Type B pancreatic cell (in vitro differentiated cells): ENCODE measurements at places on chromosomes 11 and 22. TPM values are rescaled to one million over a fixed set of nuclear protein-coding genes. Genes with fewer than 3 reads are reported as not detected.

DNA sequence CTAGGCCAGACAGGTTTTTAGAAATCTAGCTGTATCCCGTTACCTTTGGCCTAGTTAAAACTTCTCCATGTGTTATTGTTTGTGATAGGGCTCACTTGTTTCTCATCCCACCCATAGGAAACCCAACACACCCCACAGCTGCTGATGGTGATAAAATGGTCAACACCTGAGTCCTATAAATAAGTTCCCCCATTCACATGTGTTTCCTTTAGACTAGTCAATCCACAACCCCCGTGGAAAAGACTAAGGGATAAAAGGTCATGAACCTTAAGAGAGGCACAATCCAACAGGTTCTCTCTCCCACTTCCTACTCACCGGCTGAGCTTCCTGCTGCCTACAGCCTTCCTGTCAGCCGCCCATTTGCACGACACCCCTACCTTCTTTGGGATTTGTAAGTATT lies 768.4 kb downstream of the JRKL start:
- DNase-seq: no peak

DNA sequence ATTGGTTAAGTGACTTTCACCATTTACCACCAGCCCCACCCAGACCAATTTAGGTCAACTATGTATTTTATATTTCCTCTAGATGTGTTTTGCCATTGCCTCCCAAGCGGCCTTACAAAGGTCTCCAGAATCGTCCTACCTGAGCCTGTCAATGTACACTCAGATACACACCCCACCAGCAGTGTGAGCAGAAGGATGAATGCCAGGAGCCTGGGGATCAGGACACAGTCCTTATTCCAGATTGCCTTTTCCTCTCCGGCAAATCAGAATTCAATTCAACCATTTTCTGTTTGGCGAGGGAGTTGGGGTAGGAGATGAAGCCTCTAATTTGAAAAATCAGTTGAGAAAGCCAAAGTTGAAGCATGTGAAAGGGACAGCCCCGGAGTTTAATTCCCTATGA lies 35.4 kb upstream of the CRTAM start:
- no peak for DNase-seq

GRCh38 chr11:119427279-119427678 lies 4.3 kb upstream of the THY1 start:
- no peak for DNase-seq

MS4A4A gene
- total RNA-seq: not detected in 2 replicates

OR52N4 gene
- total RNA-seq: not detected in 2 replicates

GRCh38 chr11:134543241-134543640 lies 131.2 kb upstream of the B3GAT1 start:
- no peak for DNase-seq

DNA sequence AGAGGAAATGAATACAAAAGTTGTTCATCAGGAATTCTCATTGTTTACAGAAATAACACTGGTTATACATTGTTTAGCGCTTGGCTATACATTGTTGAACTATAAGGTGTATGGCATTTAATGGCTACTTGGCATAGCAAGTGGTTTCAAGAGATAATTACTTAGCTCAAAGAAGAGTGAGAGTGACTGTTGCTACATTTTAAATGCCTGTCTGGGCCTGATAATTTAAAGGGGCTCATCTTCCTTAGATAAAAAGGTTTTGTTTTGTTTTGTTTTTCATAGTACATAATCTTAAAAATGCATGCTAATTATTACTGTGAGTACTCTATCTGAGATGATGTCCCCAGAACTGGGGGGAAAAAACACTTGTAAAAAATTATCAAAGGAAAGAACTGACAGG lies 1.5 kb upstream of the SMPD1 start:
- DNase-seq: no peak

DEUP1 gene
- 0.24 and 0.40 TPM in 2 replicates for total RNA-seq

- DNase-seq: no peak
These were observed 85.0 kb downstream of the CHST1 start for GRCh38 chr11:45580399-45580798.

DNA sequence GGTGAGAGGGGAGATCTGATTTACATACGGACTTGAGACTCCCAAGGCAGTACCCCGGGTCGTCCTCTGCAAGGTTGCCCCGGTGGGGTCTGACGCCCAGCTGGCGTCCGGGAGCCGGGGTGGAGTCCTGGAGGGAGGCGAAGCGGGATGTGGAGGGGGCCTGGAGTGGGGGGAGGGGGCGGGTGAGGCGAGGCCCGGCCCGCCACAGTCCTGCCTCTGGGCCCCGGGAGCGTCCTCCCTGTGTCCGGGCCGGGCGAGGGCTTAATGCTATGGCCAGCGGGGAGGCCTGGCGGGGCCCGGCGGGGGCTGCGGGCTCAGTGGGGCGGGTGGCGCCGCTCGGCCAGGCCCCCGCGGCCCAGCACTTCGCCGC lies 2.4 kb upstream of the MYBPC3 start:
- DNase-seq: no peak

GRCh38 chr22:20957102-20957682 lies 9.9 kb upstream of the AIFM3 start:
- no peak for DNase-seq

DNA sequence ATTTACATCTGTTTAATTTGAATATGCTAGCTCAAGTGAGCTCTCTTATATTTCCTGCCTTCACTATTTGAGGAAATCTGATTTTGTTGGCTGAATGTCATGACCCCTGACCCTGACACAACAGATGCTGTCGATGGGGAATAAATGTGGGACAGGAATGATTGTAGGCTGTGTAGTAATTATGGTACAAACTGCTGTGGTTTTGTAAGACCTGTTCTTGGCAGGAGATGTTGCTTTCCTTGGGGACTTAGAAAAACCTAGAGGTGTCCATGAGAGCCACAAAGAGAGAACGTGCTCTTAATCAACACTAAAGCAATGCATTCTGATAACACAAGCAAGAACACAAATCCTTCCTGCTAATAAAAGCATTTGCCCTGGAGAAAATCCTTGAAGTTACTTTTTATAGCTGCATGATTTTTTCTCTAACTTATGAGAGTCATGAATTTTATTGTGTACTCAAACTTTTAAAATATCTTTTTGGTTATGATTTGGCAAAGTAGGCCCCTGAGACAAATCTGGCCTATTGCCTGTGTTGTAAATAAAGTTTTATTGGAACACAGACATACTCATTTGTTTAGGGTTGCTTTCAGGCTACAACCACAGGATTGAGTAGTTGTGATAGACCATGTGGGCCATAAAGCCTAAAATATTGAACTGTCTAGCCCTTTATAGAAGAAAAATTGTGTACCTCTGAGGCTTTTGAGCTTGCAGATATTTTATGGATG lies 90.2 kb downstream of the DDX10 start:
- DNase-seq: no peak

DNA sequence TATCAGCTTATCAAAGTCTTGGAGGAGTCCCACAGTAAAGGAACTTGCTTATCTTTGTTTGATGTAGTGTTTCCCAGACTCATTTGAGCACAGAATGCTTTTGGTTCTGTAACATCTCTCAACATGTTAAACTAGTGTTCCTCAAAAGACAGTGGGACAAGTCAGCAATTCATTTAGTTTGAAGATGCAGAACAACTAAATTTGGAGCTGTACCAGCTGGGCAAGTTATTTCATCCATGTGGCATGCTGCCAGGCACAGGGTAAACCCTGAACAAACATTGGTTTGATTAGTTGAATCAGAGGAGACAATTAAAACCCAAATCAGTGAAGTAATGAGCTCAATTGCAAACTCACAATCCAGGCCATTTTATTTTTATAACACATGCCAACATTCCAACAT lies 141.2 kb downstream of the CSNK2A3 start:
- no peak for DNase-seq

- no peak for DNase-seq
These were observed 98.1 kb upstream of the APOA1 start for GRCh38 chr11:116935514-116935913.

POU2AF3 gene
- total RNA-seq: 2.6 and 2.9 TPM in 2 replicates

OR8A1 gene
- 0.10 TPM in 1 of 2 replicates, not detected in the other for total RNA-seq

DNA sequence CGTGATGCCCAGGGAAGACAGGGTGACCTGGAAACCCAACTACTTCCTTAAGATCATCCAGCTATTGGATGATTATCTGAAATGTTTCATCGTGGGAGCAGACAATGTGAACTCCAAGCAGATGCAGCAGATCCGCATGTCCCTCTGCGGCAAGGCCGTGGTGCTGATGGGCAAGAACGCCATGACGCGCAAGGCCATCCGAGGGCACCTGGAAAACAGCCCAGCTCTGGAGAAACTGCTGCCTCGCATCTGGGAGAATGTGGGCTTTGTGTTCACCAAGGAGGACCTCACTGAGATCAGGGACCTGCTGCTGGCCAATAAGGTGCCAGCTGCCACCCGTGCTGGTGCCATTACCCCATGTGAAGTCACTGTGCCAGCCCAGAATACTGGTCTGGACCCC lies 43.5 kb upstream of the DAGLA start:
- no peak for DNase-seq

OR6T1 gene
- total RNA-seq: not detected in 2 replicates

DNA sequence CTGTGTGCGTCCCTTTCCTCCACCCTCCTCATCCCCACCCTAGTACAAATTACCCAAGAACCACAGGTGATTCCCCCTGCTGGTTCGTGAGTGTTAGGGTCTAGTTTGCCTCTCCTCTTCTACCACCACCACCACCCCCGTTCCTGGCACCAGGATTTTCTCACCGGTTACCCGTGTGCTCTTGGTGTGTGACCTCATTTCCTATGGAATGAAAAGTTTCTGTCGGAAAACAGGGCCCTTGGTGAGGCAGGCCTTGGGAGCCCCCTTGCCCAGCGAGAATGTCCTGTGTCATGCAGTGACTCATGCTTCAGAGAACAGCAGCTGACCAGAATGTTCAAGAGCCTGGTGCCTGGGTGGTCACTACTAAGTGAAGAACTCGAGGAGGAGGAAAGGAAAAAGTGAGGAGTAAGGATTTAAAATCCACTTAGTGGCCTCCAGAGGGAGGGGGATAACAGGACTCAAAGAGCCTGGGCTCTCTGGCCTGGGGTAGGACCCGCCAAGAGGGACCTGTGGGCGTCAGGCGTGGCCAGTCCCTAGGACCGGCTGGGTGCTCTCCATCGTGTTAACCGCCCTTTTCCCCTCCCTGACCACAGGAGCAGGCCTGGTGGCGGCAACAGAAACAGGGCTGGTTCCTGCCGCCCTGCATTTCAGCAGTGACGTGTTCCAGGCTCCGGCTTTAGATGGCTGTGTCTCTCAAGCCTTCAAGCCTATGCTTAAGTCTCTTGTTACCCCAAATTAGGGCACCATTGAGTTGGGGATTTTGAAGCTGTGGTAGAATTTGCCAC lies 30.2 kb downstream of the C22orf31 start:
- DNase-seq: no peak

DNA sequence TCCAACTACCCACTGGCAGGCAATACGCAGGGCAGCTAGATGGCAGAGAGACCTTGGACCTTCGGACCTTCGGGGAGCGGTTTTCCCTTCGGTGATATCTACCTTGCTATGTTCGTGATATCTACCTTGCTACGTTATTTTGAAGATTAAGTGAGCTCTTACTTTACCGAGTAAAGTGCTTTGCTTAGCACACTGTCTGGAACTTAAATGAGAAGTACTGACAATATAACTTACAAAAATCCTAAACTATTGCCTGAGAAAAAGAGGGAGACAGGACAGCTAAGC lies 1.0 kb upstream of the PRDM10 start:
- no peak for DNase-seq

GRCh38 chr11:71198141-71198822 lies 54.1 kb downstream of the SHANK2 start:
- no peak for DNase-seq

RFPL3 gene
- 0.24 TPM in 1 of 2 replicates, not detected in the other for total RNA-seq

DNA sequence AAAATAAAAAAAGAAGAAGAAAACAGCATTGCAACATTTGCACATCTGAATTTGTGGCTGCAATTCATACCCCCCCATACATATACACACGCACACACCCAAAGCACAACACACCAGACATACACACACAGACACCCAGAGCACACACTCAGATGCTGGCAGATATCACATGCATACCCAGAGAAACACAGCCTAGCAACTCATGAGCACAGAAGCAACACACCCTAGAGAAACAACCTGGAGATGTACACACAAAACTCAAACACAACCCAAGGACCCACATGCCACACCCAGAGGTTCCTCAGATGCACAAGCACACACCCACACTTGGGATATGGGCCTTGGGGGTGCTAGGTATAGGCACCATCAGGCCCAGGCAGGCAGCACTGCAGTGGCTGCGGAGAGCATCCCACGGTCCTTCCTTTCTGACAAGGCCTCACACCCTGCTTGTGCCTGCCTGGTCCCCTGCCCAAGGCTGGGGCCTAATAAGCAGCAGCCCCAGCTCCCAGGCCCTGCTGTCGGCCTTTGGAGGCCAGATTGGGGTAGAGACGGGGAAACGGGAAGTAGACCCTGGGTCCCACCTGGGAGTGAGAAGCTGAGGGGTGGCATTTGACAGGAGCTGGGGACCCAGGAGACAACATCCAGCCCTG lies 3.1 kb downstream of the CST6 start:
- no peak for DNase-seq

GRCh38 chr11:102647430-102647829 lies 22.3 kb upstream of the MMP20 start:
- DNase-seq: no peak

GRCh38 chr11:125326126-125326525 lies 161.6 kb downstream of the PKNOX2 start:
- no peak for DNase-seq

GRCh38 chr22:41661088-41661487 lies 27.6 kb downstream of the SNU13 start:
- no peak for DNase-seq

GRCh38 chr22:50737728-50738648 lies at the start of gene ACR:
Gene ACR (plus strand): TSS chr22:50738204. CDS start chr22:50738236, 32 bp downstream.
- peak; percentile 60 for DNase-seq

GRCh38 chr11:111391328-111392124 lies 12.5 kb upstream of the POU2AF1 start:
- no peak for DNase-seq

- DNase-seq: no peak
These were observed 97.8 kb downstream of the ME3 start for GRCh38 chr11:86574493-86575207.

PGA5 gene
- total RNA-seq: 0.62 and 2.9 TPM in 2 replicates

NXPE1 gene
- 0.27 and 0.36 TPM in 2 replicates for total RNA-seq

DNA sequence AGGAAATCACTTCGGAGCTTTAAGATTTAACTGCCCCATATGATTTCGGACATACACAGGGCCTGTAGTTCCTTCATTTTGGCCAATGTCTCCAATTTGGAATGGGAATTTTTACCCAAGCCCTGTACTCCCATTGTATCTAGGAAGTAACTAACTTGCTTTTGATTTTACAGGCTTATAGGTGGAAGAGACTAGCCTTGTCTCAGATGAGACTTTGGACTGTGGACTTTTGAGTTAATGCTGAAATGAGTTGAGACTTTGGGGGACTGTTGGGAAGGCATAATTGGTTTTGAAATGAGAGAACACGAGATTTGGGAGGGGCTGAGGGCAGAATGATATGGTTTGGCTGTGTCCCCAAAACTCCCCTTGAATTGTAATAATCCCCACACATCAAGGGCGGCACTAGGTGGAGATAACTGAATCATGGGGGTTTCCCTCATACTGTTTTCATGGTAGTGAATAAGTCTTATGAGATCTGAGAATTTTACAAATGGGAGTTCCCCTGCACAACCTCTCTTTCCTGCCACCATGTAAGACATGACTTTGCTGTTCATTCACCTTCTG lies 130.5 kb downstream of the LARGE1 start:
- no peak for DNase-seq

- DNase-seq: no peak
These were observed 89.2 kb upstream of the CRTAM start for GRCh38 chr11:122749005-122749687.

HBG2 gene
- total RNA-seq: not detected in 2 replicates

CSRP3 gene
- not detected in 2 replicates for total RNA-seq

BEST1 gene
- total RNA-seq: 0.14 and 0.31 TPM in 2 replicates

- DNase-seq: no peak
These were observed 4.3 kb downstream of the POLD4 start for GRCh38 chr11:67349036-67349435.
